ENCODE measurements at places on chromosomes 13 and 19. TPM values are rescaled to one million over a fixed set of nuclear protein-coding genes. Genes with fewer than 3 reads are reported as not detected.

Gene FPR3
- total RNA-seq = not detected

Gene TPTE2
- total RNA-seq = not detected

Gene LRRC25
- total RNA-seq = not detected

Gene GJB6
- total RNA-seq = 20.2 TPM

Gene MADCAM1
- 0.14 TPM for total RNA-seq

Gene MISP3
- total RNA-seq = 0.34 TPM

Gene ELSPBP1
- not detected for total RNA-seq

Gene MUC16
- under 0.01 TPM for total RNA-seq

Gene IRGC
- total RNA-seq = not detected

Gene CDX2
- total RNA-seq = not detected

Gene RFX2
- 5.6 TPM for total RNA-seq

Gene HPN
- total RNA-seq = not detected

Gene SOX1
- not detected for total RNA-seq

Gene FGF22
- total RNA-seq = not detected

Gene ZNF773
- total RNA-seq = 29.0 TPM

Gene SMIM17
- 0.34 TPM for total RNA-seq

Gene HIF3A
- not detected for total RNA-seq

Gene ZNF8
- 8.0 TPM for total RNA-seq

Gene MRPL4
- total RNA-seq = 25.6 TPM

Gene PROZ
- total RNA-seq = not detected

Gene NLRP7
- total RNA-seq = not detected

Gene RPL28
- total RNA-seq = 276 TPM

Gene NTF4
- 5.5 TPM for total RNA-seq

Gene IGFL1
- total RNA-seq = under 0.01 TPM

Gene TMEM91
- 8.7 TPM for total RNA-seq

Gene ZNF563
- 3.8 TPM for total RNA-seq

Gene ZNF888
- 15.7 TPM for total RNA-seq

Gene ZNF331
- 10.9 TPM for total RNA-seq

Gene KLHL1
- not detected for total RNA-seq

Gene FRY
- 1.7 TPM for total RNA-seq

Gene PLK5
- total RNA-seq = not detected

Gene RUBCNL
- total RNA-seq = 0.07 TPM

Gene NUDT19
- 10.6 TPM for total RNA-seq

Gene CEACAM4
- total RNA-seq = not detected

Gene ADGRE3
- not detected for total RNA-seq

Gene NCR1
- not detected for total RNA-seq

Gene FXYD7
- not detected for total RNA-seq

Gene GRAMD1A
- total RNA-seq = 8.9 TPM

Gene CHST8
- total RNA-seq = 0.14 TPM

Data from nasal cavity respiratory epithelium epithelial cell of viscerocranial mucosa (primary cell).